ENCODE measurements at places on chromosomes 12 and 14.

- no peak for DNase-seq
Observed at GRCh38 chr12:25495331-25496097, 57.6 kb downstream of the LMNTD1 start.

DNA sequence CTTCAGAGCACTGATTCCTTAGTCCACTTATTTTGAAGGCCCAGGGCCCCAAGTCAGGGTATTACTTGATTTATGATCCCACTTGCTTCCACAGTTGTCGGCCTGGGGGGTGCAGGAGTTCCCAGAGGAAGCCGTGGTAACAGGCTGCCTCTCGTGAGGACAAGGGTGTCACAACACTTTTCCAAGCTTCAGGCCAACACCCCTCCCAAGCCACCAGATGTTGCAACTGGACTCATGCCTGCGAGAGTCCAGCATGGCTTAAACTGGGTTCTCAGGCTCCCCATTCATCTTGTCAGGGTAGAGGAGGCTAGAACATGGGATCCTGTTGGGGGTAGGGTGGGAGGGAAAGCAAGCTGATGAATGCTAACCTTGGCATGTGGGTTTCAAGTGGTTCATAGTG, 56.1 kb downstream of the BMP4 start:
- DNase-seq, result no peak

DNA sequence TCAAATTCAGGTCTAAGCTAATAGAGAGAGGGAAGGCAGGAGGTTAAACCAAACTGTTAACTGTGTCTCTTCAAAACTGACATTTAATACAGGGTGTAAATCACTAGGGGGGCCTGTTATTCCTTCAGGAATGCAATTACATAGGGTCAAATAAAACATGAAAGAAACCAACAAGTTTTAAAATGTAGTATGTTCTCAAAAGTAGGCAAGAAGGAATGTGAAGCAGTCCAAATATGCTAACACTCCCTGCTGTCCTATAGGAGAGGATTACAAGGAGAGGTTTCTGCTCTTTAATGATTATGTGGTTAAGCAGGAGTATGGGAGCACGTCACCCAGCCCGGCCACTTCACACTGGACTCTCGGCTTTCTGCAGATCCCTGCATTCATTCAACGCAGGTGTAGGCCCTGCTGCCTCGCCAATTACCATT, 42.5 kb upstream of the BMP4 start:
- DNase-seq, result no peak

GRCh38 chr12:124848621-124849380, 14.9 kb downstream of the SCARB1 start:
- no peak for DNase-seq

Data from CD4-positive, alpha-beta T cell treated with Interferon alpha-2 for 1 hour (primary cell).